ENCODE measurements at places on chromosomes 16 and 17. TPM values are rescaled to one million over a fixed set of nuclear protein-coding genes. Genes with fewer than 3 reads are reported as not detected.

Gene CHST4
- 0.70 TPM for total RNA-seq

Gene KRT33A
- total RNA-seq: not detected

Gene TSNAXIP1
- total RNA-seq: 3.4 TPM

Gene CCL2
- 82.8 TPM for total RNA-seq

Gene NPIPB6
- 0.59 TPM for total RNA-seq
